Activated CD4-positive, alpha-beta T cell treated with anti-CD3 and anti-CD28 coated beads, Interleukin-2, amount 10 ng/mL, durations not matched to agents 24 days and 14 days (primary cell): ENCODE measurements at places on chromosomes 4 and X. TPM values are rescaled to one million over a fixed set of nuclear protein-coding genes. Genes with fewer than 3 reads are reported as not detected.

The SLC16A2 gene
- total RNA-seq: 0.40 and 0.58 TPM in 2 replicates

The TGIF2LX gene
- not detected in 2 replicates for total RNA-seq

The ADGRG4 gene
- total RNA-seq: not detected in 2 replicates

The CSAG3 gene
- total RNA-seq: 0.80 and 1.1 TPM in 2 replicates

The SMR3A gene
- total RNA-seq: not detected in 2 replicates

The CCKAR gene
- not detected in 2 replicates for total RNA-seq

The STBD1 gene
- total RNA-seq: 0.14 and 0.35 TPM in 2 replicates

The MAGEA2 gene
- total RNA-seq: not detected in 2 replicates

The DNASE1L1 gene
- 13.5 and 13.8 TPM in 2 replicates for total RNA-seq

The ASB9 gene
- 0.24 and 0.33 TPM in 2 replicates for total RNA-seq

The YTHDC1 gene
- total RNA-seq: 79.9 and 83.9 TPM in 2 replicates

The SPP1 gene
- 0.45 and 0.54 TPM in 2 replicates for total RNA-seq

The IL15 gene
- total RNA-seq: 0.86 and 0.92 TPM in 2 replicates

The SERTM2 gene
- not detected in 2 replicates for total RNA-seq

The FOXR2 gene
- not detected in 2 replicates for total RNA-seq

The ARMCX4 gene
- 3.1 and 4.2 TPM in 2 replicates for total RNA-seq

The RHOH gene
- 98.1 and 107 TPM in 2 replicates for total RNA-seq

The DRP2 gene
- 0.28 and 0.31 TPM in 2 replicates for total RNA-seq

The IL1RAPL1 gene
- not detected in 2 replicates for total RNA-seq

The GABRG1 gene
- total RNA-seq: not detected in 2 replicates

The RBMX2 gene
- 27.4 and 28.1 TPM in 2 replicates for total RNA-seq

The POU3F4 gene
- total RNA-seq: not detected in 2 replicates

The PPBP gene
- total RNA-seq: not detected in 2 replicates

The NUP54 gene
- 72.6 and 75.1 TPM in 2 replicates for total RNA-seq

The CTAG1A gene
- total RNA-seq: not detected in 2 replicates

The BMX gene
- total RNA-seq: not detected in 2 replicates

The FATE1 gene
- total RNA-seq: not detected in 2 replicates

The SPATA18 gene
- total RNA-seq: 0.07 TPM in 1 of 2 replicates, not detected in the other

The GPC4 gene
- total RNA-seq: 0.05 TPM in 1 of 2 replicates, not detected in the other

The CSAG1 gene
- total RNA-seq: not detected in 2 replicates

The DUX4 gene
- total RNA-seq: not detected in 2 replicates

The TLR10 gene
- not detected in 2 replicates for total RNA-seq
